RKO (cell line): ENCODE measurements at places on chromosomes 11 and 22.

- no peak for DNase-seq
These were observed 120.6 kb downstream of the MICAL3 start for GRCh38 chr22:17903564-17904295.

DNA sequence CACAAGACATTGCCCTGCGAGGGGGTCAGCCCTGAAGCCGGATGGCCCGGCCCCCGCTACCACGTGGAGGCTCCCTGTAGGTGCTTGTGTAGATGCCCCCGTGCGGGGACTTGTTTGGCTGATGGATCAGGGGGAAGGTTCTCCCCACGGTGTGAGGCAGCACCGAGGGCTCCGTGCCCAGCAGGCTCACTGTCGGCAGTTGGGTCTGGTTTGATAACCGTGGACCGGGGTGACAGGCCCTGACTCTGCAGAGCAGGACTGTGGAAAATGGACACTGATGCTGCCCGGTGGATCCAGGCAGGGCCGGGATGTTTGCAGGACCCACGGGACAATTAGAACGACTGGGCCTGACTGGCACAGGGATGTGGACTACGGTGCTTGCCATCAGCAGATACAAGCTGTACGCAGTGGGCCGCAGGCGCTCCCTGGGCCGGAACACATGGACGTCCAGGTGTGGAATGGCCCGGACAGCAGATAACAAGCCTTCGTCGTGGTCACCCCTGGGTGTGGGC, 19.0 kb downstream of the KCNQ1 start:
- no peak for DNase-seq

- DNase-seq = peak; percentile 92
These were observed 81.3 kb upstream of the BLID start for GRCh38 chr11:122197066-122197987.

GRCh38 chr11:120335908-120336640, at the start of gene ARHGEF12:
Gene ARHGEF12 (plus strand): TSS chr11:120336413. CDS start chr11:120337244, 831 bp downstream.
- peak; percentile 96 for DNase-seq

DNA sequence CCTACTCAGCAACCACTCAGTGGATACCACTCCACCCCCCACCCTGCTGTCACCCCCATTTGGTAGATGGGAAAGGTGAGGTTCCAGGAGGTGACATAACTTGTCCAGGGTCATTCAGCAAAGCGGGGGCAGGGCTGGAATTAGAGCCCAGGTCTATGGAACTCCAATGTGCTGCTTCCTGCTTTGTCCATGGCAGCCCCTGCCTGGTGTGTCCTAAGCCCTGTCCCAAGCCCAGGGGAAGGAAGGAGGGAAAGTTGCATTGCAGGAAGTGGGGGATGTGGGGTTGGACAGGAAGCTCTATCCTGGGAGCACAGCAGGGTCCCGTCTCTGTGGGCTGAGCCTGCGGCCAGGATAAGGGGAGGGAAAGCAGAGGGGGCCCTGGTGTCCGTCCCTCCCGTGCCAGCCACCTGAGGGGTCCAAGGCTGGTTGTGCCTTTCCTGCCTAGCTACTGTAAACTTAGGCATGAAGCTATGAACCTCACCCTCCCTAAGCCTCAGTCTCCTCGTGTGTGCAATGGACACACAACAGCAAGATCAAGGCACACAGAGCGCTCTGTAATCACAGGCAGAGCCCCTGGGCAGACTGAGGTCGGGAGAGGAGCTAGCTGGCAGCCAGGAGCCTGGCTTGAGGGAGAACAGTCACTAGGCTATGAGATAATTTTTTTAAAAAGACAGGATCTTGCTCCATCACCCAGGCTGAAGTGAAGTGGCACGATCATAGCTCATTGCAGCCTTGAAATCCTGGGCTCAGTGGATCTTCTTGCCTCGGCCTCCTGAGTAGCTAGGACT, 12.9 kb downstream of the GAL3ST1 start:
- DNase-seq = no peak

- DNase-seq = no peak
These were observed 89.8 kb downstream of the RTL6 start for GRCh38 chr22:44407987-44408828.

DNA sequence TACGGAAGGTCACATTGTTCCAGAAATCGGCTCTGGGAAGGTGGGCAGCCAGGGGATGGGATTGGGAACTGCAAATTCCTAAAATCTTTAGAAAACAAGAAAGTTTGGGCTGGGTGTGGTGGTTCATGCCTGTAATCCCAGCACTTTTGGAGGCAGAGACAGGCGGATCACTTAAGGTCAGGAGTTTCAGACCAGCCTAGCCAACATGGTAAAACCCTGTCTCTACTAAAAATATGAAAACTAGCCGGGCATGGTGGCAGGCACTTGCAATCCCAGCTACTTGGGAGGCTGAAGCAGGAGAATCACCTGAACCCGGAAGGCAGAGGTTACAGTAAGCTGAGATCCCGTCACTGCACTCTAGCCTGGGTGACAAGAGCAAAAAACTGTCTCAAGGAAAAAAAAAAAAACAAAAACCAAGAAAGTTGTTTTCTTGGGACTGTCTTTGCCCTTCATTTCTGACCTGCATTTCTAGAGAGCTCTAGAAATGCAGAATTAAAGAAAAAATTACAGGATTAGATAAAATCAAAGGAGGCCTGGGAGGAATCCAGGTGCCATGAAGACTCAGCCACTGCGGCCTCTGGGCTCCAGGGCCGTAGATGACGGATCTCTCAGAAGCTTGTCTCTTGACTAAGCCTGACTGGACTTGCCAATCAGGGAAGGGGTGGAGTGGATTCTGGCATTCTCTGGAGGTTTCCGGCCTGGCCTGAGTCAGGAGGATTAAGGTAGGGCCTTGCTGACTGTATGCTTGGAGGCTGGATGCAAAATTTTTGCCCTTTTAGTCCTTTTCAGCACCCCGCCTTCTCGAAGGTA, 5.3 kb upstream of the MALAT1 start:
- DNase-seq = peak; percentile 92

- DNase-seq = no peak
These were observed 148.7 kb upstream of the PGR start for GRCh38 chr11:101278286-101278685.

- no peak for DNase-seq
These were observed 27.1 kb downstream of the APLP2 start for GRCh38 chr11:130096823-130097222.

- no peak for DNase-seq
These were observed 4.5 kb upstream of the MYRF start for GRCh38 chr11:61747967-61748285.

DNA sequence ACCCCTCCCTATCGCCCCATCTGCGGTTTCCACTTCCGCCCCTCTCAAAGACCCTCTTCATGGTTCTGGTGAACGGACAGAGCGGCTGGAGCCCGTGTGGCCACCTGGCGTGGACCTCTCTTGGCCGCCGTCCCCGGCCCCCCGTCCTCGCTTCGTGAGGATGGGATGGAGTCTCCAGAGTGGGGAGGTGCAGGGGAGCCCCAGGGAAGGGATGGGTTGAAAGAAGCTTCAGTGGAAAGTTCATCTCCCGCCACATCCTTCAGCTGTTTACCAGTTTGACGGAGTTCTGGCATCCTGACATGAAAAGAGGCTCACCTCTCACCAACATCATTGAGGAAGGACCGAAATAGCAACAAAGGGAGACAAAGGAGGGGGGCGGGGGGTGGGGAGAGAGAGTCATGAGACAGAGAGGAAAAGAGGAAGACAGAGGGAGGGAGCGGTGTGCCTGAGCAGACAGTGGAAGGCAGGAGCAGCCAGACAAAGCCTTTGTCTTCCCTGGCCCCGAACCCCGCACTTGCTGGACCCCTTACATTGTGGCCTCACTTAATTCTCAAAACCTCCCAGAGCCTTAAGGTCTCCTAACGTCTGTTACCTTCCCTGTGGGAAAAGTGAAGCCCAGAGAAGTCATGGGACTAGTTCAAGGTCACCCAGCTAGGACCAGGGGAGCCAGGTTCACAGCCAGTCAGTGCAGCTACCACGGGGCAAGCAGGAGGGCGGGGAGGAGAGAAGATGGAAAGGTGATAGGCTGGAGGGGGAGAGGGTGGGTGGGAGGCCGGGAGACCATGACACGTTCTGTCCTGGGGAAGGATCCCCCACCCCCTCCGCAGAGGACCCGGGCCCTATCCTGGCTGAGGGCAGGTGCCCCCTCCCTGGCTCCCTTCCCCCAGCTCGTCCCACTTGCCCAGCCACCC, 54.9 kb downstream of the CD6 start:
- DNase-seq = no peak

DNA sequence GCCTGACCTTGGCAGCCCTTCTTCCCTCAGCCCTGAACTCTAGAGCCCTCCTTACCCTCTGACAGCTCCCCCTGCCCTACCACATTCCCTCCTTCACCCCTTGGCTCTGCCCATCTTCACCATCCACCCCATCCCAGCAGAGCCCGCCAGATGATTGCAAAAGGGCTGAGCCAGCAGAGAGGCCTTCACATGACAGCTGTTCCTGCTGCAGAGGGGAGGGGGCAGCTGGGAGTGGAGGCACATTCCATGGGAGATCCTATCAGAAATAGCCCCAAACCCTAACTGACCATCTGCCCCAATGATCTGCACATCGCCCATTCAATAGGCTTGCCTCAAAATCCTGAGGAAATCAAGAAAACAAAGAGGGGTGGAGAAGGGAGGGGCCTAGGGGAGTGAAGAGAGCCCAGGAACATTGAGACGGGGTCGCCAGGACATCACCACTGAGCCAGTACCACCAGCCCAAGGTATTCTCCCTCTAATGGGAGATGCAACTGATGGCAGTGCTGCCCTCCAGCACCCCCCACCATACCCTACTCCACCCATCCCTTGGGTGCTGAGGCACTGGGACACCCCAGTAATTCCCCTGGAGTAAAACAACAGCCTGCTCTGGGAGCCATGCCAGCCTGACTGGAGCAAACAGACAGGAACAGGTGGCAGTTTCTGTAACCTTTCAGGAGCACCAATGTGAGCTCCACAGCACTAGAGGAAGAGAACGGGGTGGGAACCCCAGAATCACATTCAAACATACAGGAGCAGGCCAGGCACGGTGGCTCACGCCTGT, 8.0 kb upstream of the AHNAK start:
- no peak for DNase-seq

DNA sequence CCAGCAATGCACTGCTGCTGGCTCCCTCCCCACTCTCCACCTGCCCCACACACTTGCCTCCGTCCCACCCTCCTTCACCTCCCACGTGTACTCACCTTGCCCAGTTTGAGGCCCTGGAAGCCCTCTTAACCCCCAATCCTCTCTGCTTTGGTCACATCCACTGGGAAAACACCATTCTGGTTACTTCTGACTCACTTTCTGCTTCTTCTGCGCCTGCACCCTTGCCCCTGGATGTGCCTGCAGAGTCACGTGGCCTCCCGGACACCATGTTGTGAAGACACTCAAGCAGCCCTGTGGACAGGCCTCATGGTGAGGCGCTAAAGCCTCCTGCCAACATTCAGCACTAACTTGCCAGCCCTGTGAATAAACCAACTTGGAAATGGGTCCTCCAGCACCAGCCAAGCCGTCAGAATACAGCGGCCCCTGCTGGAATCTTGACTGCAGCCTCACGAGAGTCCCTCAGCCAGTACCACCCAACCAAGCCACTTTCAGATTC, 2.6 kb upstream of the NAALADL1 start:
- no peak for DNase-seq

GRCh38 chr11:26578998-26579661, 7.1 kb upstream of the MUC15 start:
- DNase-seq = no peak

DNA sequence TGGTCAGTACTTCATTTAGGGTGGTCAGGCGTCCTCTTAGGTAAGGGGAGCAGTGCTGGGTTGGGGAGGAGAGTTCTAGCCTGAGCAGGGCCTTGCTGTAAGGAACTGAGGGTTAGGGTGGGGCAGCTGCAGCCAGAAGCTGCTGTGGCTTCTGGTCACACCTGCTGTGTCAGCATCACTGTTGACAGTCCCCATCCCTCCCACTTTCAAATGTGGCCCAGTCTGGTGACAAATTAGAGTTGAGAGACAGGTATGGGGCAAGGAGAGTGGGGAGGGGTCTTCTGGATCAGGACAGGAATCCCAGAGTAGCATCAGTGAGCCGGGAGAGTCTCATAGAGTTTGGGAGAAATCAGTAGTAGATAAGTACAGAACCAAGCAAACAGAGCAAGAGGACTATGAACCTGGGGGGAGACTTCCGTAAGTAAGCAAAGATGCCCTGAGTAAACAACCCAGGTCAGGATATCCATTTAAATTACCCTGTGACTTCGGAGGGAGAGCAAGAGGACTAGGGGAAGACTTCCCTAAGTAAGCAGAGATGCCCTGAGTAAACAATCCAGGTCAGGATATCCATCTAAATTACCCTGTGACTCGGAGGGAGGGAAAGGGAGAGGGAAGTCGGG, 53.7 kb downstream of the PPP6R2 start:
- DNase-seq = no peak

GRCh38 chr22:33958741-33959140, 38.5 kb upstream of the LARGE1 start:
- no peak for DNase-seq

DNA sequence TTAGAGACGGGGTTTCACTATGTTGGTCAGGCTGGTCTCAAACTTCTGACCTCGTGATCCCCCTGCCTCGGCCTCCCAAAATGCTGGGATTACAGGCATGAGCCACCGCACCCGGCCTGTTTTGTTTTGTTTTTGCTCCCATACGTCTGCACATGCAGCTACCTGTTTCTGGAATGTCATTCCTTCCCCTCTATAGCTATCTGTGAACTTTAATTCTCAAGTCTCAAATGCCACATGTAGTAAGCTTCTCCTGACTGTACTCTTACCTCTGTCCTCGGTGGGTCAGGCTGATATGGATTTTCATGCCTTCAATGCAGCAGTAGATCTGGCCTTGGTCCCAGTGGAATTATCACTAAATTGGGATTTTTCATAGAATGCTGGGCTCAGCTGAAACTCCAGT, 12.4 kb upstream of the SWAP70 start:
- no peak for DNase-seq

DNA sequence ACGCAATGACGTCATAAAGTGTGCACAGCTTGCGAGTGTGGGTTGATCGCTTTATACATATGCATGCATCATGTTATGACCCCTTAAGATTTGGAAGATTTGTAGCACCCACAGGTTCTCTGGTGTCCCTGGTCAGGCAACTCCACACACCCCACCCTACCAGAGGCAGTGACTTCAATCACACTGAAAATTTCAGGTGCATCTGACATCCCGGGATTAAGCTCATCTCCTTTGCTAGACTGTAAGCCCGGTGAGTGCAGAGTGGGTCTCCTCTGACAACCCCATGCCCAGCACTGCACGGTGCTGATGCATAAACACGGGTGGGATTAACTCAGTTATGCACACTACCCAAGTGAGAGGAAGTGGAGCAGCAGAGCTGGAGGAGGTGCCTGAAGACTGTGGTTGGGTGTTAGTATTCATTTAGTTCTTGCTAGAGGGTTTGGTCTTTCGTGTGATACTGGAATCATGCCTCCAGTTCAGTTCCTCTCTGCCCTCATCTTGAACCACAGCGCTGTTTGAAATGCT, 6.5 kb downstream of the ARSA start:
- no peak for DNase-seq

- DNase-seq = peak; percentile 62
These were observed 11.7 kb upstream of the SORL1-AS1 start for GRCh38 chr11:121464352-121464946.

GRCh38 chr22:40002935-40003715, 8.4 kb downstream of the FAM83F start:
- no peak for DNase-seq

DNA sequence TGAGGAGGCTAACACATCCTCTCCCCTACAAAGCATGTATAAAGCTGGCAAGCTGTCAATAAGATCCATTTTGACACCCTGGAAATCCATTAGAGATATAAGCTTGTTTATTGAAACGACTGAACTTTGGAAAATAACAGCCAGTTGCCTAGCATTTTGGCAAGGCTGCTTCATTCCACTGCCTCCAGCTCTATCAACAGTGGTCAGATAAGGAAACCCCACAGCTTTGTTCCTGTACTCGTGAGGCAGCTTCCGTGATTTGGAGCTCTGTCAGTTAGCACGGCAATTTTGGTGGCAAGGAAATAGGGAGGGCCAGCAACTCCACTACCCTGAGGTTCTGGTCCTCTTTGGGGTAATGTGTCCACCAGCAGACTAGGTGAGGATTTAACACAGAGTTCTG, 2.0 kb upstream of the OR51S1 start:
- no peak for DNase-seq
